Aorta (tissue), 5 donors: ENCODE measurements at places on chromosomes 3 and 15. TPM values are rescaled to one million over a fixed set of nuclear protein-coding genes. Genes with fewer than 3 reads are reported as not detected.

The GOLGA6B gene
- total RNA-seq = not detected

DNA sequence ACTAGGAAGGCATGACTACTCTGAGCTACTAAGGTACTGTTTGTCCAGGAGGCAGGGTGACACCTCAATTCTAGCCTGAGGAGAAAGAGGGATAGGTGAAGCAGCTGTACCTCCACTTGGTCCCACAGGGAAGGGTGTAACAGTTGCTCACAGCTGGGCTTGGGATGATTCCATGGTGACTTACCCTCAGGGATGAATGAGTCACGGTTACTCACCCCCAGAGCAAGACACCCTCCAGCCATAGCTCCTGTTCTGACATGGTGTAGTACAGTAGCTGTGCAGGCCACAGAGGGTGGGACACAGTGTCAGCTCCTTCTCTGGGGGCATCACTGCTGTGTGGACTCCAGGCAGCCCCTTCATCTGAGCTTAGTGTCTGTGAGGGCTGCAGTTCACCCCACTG is 868.6 kb upstream of the SEMA6D start:
- H3K27ac ChIP-seq = no peak overlapping the region
- no peak overlapping the region for H3K4me3 ChIP-seq
- H3K27me3 ChIP-seq = no peaks in the 10 kb centered on the region

DNA sequence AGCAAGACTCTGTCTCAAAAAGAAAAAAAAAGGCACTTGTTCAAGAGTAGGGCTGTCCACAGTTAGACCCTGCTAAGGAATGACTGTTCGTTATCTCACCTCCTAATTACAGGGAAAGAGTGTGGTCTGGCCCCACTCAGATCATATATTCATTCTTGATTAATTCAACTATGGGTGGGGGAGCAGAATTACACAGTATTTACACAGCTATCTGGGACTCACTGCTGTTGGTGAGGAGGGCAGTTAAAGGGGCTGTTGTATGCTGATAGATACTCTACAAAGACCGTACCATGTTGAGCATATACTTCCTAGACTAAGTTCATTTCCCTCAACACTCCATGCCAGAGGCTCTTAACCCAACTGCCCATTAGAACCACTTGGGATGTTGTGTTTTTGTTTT is 3.8 kb upstream of the ZNF620 start:
- no peaks in the 10 kb centered on the region for H3K27me3 ChIP-seq
- H3K4me1 ChIP-seq = no peaks in the 10 kb centered on the region
- DNase-seq = no peak

DNA sequence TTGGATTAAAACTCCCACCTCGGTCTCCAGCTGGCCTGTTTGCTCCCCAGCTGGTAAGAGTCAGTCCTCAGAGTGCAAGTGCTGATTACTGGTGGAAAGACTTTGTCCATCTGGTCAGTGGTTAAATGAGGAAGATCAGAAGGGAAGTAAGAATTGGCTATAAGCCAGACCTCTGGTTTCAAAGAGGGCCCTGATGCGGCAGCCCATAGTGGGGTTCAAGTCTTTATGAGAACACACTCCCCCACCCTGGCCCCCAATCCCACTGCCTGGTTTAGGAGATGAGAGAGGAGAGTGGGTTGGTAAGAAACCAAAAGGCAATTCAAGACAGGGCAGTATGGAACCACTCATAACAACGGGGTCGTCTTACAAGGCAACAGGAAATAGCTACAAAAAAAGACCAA is 65.0 kb downstream of the FRMD4B start:
- DNase-seq = no peak
- H3K36me3 ChIP-seq = no peaks in the 10 kb centered on the region
